GM12865 (cell line): ENCODE measurements at places on chromosomes 1 and 21.

GRCh38 chr1:112493351-112493750 lies 15.4 kb upstream of the WNT2B start:
- DNase-seq: no peak

DNA sequence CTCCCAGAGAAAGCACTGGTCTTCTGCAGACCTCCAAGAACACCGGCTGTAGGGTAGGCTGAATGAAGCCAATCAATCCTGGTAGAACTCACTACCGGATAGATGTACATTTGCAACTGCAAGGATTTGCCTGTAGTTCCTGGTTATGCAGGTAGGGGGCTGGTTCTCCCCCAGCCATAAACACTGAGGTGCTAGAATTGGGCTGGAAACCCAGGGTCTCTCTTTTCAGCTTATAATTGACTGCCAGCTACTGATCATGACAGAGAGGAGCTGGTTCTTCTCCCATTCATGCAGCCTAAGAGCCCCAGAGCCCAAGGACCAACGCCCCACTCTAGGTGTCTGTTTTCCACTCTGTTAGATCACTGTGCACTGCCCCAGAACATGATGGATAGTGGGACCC lies 21.5 kb upstream of the MTARC2 start:
- peak; percentile 26 for DNase-seq

- DNase-seq: no peak
These were observed 36.4 kb upstream of the COL6A2 start for GRCh38 chr21:46061518-46061917.

DNA sequence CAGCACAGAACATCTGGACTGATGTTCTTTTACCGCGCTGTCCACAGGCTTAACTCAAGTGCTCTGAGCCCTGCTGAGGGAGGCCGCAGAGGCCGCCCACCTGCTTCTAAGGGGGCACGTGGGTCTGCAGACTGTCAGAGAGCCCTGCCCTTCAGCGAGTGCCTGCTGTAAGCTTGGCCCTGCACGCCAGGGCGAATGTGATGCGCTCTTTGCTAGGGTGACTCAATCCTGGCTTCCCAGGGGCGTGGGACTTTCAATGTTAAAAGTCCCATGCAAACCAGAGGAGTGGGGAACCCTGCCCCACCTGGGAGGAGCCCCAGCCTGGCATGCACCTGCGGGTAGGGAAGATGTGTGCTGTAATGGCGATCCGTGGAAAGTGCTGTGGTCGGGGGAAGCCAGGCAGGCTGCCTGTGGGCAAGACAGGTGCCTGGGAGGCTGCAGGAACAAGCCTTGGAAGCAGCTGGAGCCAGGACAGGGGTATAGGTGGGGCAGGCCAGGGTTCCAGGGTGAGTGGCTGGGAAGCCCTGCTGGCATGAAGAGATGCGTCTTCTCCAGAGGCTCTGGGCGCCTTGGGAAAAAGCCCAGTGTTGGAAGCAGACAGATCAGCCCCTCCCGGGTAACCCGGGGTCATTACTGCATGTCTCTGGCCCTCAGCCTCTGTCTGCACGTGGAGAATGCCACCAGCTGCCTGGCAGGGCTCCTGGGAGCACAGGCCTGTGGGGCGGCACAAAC lies 594 bp upstream of the PANK4 start:
- peak; percentile 81 for DNase-seq

DNA sequence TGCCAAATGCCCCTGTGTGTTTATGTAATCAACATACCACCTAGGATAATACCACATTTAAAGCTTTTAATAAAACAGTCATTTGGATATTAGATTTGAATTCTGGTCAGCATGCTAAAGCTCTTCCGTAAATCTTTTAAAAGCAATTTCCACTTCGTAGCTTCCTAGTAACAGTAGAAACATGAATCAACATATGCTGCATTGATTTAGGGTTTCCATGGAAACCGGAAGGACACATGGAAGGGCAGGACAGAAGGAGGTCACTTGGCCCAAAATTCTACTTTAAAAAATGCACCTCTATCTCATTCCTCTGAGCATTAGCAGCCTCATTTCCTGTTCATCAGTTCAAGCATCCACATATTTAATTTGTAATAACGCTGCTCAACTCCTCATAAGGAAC lies 8.1 kb downstream of the RGS8 start:
- DNase-seq: no peak

DNA sequence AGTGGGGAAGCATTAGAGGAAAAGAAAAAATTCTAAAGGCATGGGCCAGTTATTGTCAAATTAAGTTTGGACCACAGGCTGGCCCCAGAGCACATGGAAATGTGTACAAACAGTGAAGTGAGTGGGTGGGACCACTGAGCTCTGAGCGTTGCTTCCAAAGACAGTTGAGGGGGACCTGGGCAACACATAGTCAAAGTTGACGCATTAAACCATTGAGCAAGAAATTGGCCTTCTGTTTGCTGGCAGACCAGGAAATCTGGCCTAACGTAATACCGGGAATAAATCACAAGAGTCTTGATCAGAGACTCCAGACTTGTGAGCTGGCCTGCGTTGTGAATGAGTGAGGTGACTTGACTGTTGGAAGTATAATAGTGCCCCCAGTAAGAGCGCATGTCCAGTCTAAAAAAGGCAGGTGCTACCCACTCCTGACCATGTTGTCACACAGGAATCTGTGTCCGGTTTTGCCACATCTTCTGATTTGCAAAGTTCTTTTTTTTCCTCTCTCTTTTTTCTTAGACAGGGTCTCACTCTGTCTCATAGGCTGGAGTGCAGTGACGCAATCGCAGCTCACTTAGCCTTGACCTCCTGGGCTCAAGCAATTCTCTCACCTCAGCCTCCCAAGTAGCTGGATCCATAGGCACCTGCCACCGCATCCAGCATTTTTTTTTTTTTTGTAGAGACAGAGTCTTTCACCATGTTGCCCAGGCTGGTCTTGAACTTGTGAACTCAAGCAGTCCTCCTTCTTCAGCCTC lies 10.7 kb downstream of the EPHB2 start:
- no peak for DNase-seq
